ENCODE measurements at places on chromosomes 5 and 9. TPM values are rescaled to one million over a fixed set of nuclear protein-coding genes. Genes with fewer than 3 reads are reported as not detected.

HMCN2 gene
- total RNA-seq = not detected

IFNB1 gene
- total RNA-seq = not detected

LEAP2 gene
- total RNA-seq = 3.3 TPM

RASEF gene
- not detected for total RNA-seq

HARS2 gene
- total RNA-seq = 45.7 TPM

PCDHGC5 gene
- 0.24 TPM for total RNA-seq

- no peak for DNase-seq
Measured at GRCh38 chr5:14172149-14172795, 29.1 kb downstream of the TRIO start.

DNA sequence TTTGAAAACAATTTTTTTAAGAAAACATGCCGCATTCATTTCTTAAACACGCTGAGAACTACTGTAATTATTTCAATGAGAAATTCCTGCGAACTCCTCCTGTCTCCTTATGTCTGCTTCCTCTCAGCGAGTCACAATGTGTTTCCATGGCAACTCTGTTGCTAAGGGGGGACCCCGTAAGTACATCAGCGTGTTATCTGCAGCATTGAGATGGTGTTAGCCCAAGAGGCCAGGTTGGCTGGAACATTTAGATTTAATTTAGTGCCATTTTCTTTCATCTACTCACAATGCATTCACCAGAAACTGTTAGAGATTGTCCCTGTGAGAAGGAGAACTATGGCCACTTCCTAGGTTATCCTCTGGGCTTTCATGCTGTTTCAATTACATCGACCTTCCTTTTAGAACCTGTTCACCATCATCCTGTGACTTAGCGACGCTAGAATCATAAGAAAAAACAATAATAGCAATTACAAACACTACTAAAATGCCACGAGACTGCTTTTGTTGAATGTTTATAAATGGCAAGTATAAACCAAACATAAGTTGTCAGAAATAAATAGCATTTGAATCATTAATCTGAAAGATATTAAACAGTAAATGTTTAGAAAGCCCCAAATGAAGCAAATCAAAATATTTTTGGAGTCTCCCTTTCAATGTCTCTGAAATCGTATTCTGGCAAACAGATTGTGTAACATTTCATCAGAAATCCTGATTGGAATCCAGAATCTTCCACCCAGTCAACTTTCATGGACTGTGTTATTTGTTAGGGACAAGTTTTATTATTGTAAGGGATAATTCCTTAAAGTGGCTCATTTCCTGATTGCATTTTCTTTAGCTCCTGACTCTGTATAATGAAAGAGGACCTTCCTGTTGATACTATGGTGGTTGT is 39.7 kb upstream of the SHC3 start:
- DNase-seq = no peak

DNA sequence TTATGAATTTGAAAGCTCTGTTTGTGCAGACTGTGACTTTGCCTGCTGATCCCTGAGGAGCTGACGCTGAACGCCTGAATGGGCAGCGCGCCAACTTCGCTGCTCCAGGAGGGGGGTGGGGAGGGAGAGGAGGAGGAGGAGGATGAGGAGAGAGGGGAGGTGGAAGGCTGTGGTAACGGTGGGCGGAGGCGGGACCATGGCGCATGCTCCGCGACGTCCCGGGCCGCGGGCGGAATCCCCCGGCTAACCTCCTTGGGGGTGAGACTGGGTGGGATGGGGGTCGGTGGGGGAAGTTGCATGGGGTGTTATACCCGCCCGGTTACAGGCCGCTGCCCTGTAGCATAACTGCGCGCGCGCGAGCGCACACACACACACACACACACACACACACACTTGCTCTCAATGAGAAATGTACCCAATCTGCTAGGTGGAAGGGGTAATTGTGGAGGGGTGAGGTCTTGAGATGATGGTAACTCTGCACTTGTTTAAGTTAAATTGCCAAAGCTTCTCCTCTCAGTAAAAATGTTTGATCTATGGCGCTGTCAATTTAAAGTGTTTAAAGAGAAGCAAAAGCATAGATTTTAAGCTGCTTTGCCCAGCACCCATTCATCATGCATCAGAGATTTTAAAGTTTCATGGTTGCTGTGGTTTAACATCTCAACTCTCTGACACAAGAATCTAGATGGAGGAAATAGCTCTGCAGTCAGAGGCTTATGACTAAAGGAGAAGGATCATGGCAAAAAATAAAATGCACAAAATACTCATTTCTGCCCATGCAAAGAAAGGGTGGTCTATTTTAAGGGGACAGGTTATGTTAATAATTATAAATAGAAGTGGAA is 76.6 kb upstream of the TBCA start:
- peak; percentile 68 for DNase-seq

GRCh38 chr9:38362852-38363588 is 29.5 kb upstream of the ALDH1B1 start:
- DNase-seq = no peak

- DNase-seq = no peak
Measured at GRCh38 chr9:76114144-76114543, 223.7 kb downstream of the PCSK5 start.

GRCh38 chr9:4987961-4988421 is 2.9 kb downstream of the JAK2 start:
- DNase-seq = no peak

DNA sequence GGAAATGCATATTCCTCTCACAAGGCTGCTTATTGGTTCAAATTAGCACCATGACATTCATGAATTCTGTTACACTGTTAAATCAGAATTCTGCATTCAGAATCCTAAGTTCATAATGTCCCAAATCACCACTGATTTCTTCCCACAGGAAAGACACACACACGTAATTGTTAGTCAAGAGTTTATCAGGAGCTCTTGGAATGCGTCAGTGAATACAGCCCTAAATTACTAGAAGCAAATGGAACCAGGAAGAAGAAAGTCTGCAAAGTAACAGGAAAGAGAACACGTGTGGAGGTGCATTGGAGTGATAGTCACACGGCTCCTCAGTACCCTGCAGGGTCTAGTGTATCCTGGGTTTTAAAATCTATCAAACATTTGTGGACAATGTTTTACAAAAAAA is 110.2 kb downstream of the ANXA2R start:
- DNase-seq = no peak

All from activated B cell treated with CpG ODN at 0.5 μM for 24 hours (primary cell).